Activated CD4-positive, alpha-beta T cell treated with anti-CD3 and anti-CD28 coated beads, Interleukin-10, Interleukin-2, amounts not matched to agents 100 ng/mL and 50 ng/mL, durations not matched to agents 16 hours and 8 hours (primary cell): ENCODE measurements at places on chromosomes 2 and 18.

DNA sequence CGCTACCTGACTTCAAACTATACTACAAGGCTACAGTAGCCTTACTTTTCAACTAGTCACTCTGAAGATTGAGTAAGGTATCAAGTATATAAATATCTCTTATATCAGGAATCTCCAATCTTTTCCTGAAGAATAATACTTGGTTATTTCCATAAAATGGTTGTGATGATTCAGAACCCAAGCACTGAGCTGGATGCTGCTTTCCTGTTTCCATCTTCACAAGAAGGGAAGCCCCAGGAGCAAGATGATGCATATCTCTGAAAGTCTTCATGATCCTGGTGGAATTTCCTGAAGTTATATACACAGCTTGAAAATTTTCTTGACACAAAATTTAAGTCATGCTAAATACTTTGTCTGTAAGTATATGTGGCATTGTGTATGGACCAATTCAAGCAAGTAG lies 243.9 kb upstream of the TANK start:
- DNase-seq: no peak

DNA sequence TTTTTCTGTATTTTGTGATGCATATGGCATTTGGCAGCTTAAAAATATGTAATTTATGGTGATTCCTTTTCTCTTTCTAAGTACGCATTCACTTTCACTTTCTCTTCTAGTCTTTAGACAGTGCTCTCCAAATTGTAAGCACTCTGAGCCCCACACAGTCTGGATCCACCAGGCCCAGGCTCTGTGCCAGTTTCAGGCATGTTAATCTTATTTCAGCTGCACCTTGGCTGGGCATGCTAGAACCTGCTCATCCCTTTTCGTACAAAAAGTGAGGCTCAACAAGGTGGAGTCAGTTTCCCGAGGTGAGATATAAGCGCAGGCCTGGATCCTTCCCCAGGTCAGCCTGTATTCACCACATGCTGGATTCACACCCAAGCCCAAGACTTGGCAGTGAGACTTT lies 203.9 kb downstream of the MTX2 start:
- DNase-seq: peak; percentile 7

DNA sequence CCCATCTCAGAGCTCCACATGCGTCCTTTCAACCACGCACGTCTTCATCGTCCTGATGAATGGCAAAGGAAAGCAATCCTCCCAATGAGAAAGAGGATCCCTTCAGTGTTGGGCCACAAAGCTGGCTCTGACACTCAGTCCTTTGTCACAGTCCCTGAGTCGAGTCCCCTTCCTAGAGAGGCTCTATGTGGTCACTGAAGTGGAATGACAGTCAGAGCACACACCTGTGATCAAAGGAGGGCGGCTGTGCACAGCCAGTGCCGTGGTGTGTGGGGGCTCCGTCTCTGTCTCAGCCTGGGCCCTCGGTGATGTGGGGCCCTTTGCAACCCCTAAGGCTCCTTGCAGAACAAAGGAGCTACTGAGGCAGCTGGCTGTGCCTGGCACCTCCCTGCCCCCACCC lies 157.3 kb upstream of the APCDD1 start:
- DNase-seq: no peak

DNA sequence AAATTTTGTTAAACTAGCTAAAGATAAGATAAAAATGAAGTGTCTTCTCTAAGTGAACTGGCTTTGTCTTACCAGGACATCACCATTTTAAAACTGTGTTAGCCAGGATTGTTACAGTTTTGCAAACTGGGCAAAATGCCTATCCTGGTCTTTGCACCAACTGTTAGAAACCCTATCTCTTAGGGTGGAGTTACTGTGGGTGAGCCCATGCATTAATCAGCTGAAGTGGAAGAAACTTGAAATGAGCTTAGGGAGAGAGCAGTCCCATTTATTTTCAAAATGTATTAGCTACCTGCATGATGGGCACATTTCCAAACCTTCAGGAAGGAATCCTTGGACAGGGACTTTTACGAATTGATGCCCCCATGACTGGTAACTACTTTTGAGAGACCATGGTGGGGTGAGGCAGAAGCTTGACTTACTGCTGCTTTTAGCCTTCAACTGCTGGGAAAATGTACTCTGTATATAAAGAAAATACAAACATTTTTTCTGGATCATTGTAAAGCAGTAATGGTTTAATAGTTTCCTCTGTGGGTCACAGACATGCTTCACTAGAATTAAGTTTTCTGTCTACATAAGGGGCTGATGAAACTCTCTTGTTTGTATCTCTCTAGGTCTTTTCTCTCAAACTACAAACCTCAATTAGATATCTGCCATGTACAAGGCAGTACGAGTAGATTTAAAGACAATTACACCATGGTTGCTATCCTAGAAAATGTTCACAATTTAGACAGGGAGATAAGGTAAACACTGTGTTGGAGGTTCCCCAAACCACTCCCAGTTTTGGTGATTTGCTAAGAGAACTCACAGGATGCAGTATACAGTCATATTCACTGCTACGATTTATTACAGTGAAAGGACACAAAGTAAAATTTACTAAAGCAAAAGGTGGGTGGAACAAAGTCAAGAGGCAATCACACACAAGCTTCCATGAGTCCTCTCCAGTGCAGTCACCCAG lies 321.4 kb upstream of the MMADHC start:
- DNase-seq: no peak

GRCh38 chr2:234241656-234242458 lies 191.4 kb downstream of the SPP2 start:
- DNase-seq: no peak

GRCh38 chr2:100148883-100149282 lies 6.5 kb upstream of the AFF3 start:
- no peak for DNase-seq

- no peak for DNase-seq
Observed at GRCh38 chr2:209496586-209496982, 72.7 kb downstream of the MAP2 start.

- no peak for DNase-seq
Observed at GRCh38 chr18:41939326-41939725, 15.7 kb upstream of the PIK3C3 start.

GRCh38 chr2:88658326-88658725 lies 31.1 kb upstream of the EIF2AK3 start:
- DNase-seq: no peak

GRCh38 chr2:152875701-152876695 lies 157.6 kb downstream of the ARL6IP6 start:
- no peak for DNase-seq

- no peak for DNase-seq
Observed at GRCh38 chr2:141195087-141195486, 935.7 kb downstream of the LRP1B start.

- DNase-seq: no peak
Observed at GRCh38 chr18:50079571-50080295, 115.2 kb downstream of the MYO5B start.

- no peak for DNase-seq
Observed at GRCh38 chr18:9746958-9747357, 38.9 kb downstream of the RAB31 start.

DNA sequence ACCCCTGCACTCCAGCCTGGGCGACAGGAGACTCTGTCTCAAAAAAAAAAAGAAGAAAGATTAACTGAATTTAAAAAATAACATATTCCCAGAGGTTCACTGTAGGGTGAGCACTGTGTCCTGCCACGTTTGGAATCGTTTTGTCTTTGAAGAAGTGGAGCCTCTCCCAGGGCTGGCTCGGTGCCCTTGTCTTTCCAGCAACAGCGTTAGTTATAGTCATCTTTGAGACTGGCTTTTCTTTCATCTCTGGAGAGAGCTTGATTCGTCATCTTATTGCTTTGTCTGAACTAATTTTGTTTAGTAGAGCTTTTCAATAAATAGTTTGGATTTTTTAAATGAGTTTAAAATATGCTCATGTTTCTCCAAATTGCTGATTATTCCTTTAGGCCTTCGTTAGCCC lies 50.5 kb downstream of the IMPA2 start:
- DNase-seq: no peak
